NCI-H446 (cell line): ENCODE measurements at places on chromosomes 2 and 18.

DNA sequence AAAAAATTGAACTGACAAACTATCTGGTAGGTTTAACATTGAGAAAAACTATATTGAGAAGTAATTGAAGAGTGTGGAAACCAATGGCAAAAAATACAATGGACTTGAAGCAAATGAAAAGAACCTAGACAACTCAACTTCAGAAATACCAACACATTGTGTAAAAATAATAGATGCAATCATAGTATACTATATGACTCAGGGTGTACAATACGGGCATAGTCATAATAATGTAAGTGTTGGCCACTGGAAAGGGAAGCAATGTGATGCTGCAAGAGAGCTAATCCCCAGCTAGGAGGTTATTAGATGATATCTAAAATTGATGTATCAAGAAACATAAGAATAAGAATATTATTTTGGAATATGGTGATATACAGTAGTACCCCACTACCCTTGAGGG lies 45.3 kb downstream of the SMAD7 start:
- DNase-seq: no peak

DNA sequence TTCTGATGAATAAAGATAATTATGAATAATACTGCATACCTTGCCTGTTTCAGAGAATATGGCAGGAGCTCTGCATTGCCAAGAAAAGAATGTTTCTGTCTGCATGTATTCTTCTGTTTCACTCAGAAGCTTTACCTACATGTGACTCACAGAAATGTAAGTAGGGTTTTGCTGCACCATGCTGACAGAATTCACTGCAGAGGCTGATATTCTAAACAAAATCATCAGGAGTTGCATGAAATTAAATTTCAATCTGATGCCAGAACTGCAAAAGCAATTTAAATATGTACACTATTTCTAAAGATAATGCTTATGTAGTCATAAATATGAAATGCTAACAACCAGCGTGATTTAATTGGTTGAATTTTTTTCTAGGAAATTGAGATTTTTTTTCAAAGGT lies 332.8 kb upstream of the FSHR start:
- no peak for DNase-seq

DNA sequence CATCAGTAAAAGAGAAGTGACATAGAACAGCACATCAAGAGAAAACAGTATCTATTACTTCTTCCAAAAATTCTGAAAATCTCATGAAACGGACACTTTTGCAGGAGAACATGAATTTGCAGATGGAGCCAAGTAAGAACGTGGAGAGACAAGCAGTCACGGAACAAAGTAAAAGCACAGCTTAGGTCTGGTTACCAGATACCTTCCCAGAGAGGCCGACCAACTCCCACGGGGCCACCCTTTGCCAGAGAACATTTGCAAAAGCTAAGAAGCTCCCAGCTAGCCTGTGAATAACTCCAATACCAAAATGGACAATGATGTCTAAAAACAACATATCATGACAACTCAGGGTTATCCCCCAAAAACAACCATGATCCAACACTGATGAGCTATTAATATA lies 38.9 kb downstream of the THAP4 start:
- DNase-seq: no peak

DNA sequence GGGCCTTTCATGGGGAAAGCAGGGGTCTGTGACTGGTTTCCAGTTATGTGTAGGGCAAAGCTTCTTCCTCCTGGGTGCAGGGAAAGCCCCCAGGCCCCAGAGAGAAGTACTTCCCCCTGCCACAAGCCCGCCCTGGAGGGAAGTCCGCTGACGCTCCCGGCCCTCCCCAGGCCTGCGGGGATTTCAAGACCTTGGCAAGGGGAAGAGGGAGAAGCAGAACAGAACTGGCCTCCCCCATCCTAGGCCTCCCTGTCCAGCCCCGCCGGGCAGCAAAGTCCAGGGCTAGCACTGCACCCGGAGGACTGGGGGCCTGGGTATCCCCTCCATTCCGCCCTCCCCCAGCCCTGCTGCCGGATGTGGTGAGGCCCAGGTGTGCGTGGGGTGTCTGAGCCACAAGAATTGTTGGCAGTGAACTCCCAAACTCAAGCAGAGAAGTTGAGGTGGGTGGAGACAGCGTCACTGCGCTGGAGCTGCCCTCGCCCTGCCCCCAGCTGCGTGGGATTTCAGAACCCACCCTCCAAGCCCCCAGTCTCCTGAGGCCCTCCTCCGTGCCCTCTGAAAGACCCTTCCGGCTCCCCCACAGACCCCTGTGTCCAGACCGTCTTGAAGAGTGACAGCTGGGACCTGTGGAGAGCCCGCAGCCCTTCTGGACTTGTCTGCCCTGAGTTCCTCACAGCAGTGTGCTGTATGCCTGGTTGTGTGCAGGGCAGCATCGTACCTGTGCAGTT lies 1.1 kb upstream of the DUSP2 start:
- no peak for DNase-seq

GRCh38 chr2:73295751-73296400 lies 2.5 kb upstream of the EGR4 start:
- peak; percentile 70 for DNase-seq

- DNase-seq: no peak
Measured at GRCh38 chr2:203400805-203401585, 72.8 kb downstream of the ABI2 start.

DNA sequence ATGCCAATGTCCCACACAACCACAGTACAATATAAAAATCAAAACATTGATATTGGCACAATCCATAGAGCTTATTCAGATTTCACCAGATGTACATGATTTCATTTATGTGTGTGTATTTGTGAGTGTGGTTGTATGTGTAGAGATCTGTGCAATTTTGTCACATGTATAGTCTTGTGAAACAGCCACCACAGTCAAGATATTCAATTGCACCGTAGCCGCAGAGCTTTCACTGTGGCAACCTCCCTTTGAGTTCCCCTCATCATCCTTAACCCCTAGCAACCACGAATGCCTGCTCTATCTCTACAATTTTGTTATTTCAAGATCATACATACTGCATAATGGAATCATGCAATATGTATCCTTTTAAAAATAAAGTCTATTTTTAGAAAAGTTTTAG lies 391.3 kb downstream of the SETBP1 start:
- no peak for DNase-seq

DNA sequence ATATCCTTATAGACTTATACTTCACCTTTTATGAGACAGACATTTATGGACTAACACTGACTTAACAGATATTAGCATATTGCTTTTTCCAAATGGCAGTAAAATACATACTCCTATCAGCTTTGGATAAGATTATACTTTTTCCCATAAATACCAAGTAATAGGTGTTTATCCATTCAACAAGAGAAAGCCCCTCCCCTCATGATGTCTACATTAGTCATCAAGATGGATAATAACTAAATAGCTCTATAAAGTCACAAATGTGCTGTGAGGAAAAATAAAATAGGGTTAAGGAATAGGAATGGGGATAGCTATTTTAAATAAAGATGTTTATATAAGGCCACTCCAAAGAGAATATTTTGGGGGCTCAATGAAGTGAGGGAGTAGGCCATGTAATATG lies 39.4 kb downstream of the CSRNP3 start:
- no peak for DNase-seq

DNA sequence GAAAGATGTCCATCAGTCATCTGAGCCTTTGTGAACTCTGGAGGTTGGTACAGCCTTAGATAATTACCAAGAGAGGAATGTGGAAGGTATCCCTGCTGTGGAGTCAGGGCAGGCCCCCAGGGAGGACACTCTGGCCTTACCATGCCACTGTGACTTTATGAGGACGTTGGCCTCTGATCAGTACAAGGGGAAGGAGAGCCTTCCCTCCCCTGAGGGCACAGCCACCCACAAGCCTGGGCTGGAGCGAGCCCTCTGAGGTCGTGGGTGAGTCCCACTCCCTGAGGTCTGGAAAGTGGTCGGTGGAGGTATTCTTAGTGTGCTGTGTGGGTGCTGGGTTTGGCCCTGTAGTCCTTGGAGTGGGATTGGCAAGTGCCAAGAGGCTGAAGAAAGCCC lies 91.6 kb downstream of the STPG4 start:
- no peak for DNase-seq

DNA sequence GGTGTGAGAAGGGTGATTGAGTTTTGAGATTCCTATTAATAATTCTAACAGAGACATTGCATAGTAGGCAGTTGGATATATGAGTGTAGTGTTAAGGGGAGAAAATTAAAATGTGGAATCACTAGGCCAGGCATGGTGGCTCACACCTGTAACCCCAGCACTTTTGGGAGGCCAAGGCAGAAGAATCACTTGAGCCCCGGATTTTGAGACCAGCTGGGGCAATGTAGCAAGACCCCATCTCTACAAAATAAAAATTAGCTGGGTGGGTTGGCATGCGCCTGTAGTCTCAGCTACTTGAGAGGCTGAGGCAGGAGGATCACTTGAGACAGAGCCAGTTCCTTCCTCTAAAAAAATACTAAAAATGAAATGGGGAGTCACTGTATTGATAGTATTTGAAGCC lies 150.6 kb downstream of the MCFD2 start:
- DNase-seq: no peak

GRCh38 chr2:68907232-68907919 lies 36.2 kb upstream of the BMP10 start:
- DNase-seq: no peak

DNA sequence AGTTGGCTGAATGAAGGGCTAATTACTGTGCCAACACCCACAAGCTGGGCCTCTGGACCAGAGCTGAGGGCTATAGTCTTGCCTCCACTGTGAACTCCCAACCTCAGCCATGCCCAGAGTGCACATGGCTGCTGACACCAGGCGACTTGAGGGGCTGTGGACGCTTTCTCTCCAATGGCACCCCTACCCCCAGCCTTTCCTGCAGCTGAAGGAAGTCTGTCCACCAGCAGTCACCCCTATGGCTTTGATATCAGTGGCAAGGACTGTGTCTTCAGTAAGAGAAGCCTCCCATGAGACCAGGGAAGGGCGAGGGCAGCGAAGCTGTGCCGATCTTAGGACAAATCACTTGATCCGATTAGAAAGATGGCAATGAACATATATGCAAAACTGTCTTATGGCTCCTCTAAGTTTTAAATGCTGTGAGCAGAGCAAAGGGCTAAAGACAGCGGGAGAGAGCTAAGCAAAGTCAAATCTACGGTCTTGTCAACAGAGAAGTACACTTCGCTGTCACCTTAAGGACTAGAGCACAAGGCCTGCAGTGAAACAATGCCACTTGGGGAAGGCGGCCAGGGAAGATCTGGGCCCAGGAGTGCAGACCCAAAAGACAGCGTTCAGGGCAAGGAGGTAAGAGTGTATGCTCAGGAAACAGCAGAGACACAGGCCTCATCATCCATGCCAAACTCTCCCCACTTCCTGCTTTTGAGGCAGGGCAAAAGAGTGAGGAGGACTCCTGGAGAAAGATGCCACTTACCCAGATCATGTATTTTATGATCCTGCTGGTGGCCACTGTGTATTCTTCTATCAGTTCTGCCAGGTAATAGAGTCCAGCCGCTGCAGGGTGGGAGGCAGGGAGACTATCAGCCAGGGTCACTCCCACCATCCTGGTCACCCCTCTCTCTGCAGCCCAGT lies 1.5 kb downstream of the TEX261 start:
- no peak for DNase-seq

- no peak for DNase-seq
Measured at GRCh38 chr2:22011048-22011447, 887.3 kb downstream of the TDRD15 start.

- no peak for DNase-seq
Measured at GRCh38 chr2:160493227-160494028, at the start of gene RBMS1. RBMS1 (minus strand) TSS chr2:160493807; CDS start chr2:160493363, 444 bp downstream.

DNA sequence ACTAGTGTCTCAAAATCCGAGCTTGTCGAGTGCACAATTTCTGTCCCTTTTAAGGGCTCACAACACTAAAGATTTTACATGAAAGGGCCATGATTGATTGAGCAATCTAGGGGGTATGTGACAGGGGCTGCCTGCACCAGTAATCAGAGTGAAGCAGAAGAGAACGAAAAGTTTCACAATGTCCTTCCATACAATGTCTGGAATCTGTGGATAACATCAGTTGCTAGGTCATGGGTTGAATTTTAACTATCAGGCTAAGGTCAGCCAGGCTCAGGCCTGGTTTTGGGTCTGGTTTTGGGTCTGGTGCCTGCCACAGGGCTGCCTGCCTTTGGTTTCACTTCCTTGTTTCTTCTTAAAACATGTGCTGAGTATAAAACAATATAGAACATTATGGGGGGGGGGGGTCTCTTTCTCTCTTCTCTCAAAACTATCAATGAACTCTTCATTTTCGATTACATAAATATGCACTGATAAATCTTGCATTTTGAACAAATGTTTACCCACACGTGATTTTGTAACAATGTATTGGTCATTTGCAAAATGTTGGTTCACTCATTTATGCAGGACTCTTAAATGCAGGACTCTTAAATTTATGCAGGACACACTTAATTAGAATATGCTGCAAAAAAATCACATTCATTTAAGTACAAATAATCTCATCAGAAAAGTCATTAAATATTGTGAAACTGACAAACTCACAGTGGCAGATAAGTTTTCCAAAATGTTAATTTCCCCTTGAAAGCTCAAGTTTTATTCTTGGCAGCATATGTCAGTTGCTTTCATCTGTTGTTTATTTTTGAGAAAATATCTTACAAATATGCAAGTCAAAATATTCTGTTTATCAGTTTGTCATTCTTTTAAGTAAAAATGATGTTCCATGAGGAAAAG lies 290.5 kb upstream of the KYNU start:
- DNase-seq: no peak

DNA sequence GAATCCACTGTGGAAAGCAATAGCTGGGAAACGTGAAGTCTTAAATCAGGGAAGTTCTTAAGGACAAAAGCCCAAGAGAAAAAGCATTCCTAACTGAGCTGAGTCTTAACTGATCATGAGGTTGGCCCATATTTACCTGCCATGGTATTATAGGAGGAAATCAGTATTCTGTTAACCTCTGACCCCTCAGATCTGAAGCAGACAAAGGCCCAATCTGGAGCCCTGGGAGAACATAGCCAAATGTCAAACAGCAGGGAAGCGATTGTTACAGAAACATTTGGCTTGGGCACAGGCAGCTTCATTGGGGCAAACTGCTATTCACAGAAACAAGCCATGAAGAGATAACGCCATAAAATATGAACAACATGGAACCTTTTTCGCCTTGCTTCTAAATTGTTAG lies 18.8 kb downstream of the EPHA4 start:
- no peak for DNase-seq

DNA sequence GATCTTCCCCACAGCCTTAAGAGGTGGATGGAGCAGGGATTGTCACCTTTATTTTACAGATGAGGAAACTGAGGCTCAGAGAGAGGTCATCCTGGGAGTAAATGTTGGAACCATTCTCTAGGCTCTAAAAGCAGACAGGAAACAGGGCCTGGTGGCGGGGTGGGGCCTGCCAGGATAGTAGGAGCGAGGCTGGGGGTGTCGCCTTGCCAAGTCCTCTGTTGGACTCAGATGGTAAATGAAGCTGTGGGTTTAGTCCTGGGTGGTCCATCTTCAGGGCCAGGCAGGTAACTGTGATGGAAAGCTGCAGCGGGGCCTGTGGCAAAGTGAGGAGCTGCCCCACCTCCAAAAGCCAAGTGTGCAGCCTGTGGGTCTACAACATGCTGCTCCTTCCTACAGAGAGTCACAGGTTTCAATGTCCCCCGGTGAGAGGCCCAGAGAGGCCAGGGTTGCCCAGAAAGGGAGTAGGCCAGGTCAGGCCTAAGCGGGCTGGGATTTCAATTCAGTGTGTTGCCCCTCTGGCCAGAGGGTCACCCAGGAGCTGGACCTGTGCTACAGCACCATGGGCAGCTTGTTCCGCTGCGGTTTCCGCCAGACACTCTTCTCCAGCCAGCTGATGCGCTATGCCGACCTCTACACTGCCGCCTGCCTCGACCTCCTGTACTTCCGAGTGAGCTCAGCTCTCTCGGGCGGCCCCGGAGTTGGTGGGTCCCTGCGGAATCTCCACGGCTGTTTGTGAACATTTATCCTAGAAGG lies 6.6 kb downstream of the NT5DC4 start:
- DNase-seq: no peak

GRCh38 chr18:69002233-69002632 lies 204.4 kb downstream of the CCDC102B start:
- no peak for DNase-seq
